ENCODE measurements at places on chromosomes 3 and 15.

GRCh38 chr3:57080171-57080570 is 19.7 kb downstream of the SPATA12 start:
- DNase-seq: no peak

GRCh38 chr3:71067977-71068654 is 515.4 kb downstream of the FOXP1 start:
- DNase-seq: no peak

DNA sequence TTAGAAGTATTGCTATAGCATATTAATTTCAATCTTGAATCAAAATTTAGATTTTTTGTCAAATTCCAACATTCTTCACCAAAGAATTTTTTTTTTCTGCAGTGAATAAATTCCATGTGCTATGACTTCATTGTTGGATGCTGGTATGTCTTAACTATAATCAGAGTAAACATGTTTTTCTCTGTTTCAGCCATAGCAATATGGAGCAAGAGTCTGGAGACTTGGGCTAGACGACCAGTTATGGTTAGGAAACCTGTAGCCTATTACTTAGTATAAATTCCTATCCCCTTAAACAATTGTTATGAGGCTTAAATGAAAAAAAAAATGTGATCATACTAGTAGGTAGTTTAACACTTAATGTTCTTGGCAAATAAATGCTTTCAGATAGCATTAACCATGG is 431.9 kb upstream of the FRG2C start:
- no peak for DNase-seq

DNA sequence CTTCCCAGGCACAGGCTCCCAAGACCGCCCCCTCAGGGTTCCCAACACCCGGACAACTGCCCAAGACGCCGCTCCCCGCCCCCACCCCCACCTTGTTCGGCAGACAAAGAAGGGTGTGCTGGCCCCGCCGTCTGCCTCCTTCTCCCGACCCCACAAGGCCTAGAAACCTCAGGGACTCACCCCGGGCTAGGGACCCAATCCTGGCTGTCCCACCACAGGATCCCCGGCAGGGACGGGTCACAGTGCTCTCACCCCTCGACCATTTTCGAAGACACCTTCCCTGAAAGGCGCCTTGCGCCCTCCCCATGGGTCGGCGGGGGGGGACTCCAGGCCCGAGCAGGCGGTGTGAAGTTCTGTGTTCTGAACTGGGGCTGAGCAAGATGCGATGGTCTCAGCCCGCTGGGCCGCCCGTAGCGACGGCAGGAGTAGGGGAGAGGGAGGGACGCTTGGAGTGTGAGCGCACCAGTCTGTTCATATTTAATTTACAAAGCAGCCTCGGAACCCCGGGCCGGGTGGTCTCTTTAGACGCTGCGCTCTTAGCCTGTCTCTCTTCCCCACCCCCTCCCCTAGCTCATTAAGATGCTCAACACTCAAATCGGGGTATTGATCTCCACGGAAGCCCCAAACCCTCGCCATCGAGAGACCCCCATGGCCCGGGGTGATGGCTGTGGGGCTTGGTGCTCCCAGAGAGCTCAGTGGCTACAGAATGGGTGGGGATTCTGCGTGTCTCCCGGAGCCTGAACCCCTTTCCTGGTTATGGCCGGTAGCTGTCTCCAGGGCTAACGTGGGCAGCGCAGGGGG is 1.4 kb upstream of the ISLR2 start:
- DNase-seq: no peak

GRCh38 chr3:181487236-181487978 is 224.3 kb upstream of the SOX2 start:
- DNase-seq: no peak

GRCh38 chr3:140146668-140147067 is 211.7 kb downstream of the CLSTN2 start:
- DNase-seq: no peak

- DNase-seq: no peak
Observed at GRCh38 chr3:184491867-184492615, 69.5 kb upstream of the EPHB3 start.

GRCh38 chr3:113783463-113783862 is 36.6 kb downstream of the ATP6V1A start:
- no peak for DNase-seq

DNA sequence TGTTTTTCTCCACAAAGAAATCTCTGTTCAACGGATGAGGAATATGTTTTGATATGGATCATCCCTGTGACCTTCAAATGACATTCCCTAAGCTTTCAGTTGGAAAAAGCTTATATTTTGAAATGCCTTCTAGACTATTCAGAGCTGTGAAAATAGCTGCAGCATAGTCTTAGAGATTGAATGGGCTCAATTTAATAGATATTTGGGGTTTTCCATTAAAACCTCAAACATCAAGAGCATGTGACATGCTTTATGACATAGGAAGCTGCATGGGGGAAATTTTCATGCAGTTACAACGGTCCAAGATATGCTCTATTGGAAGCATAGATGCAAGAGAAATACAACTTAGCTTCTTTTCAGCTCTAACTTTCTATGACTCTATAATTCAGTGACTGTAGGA is 102.8 kb downstream of the LSAMP start:
- no peak for DNase-seq

- DNase-seq: no peak
Observed at GRCh38 chr3:127729556-127730056, 56.9 kb downstream of the ABTB1 start.

DNA sequence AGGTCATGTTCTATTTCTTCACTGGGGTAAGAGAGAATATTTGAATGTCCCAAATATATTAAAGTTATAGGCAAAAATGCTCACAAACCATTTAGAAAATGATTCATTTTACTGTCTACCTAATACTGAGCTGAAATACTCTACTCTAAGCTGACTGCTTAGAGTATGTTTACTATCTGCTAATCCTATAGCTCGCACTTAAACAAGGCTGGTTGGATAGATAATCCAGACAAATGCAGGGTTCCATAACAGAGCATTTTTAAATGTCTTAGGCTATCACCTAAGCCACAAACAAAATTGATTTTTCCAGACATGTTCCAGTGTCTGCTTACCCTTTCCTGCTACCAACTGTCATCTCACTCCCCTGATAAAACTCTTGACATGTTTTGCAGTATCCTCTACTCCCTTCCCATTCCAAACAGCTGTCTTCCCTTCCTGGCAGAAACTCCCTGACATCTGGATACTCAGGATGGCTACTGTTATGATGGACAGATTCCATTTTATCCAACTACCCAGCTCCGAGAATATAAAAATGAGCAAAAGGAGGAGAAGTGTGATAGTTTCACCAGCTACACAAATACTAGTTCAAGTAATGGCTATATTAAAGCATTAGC is 1034.7 kb downstream of the FHIT start:
- no peak for DNase-seq

DNA sequence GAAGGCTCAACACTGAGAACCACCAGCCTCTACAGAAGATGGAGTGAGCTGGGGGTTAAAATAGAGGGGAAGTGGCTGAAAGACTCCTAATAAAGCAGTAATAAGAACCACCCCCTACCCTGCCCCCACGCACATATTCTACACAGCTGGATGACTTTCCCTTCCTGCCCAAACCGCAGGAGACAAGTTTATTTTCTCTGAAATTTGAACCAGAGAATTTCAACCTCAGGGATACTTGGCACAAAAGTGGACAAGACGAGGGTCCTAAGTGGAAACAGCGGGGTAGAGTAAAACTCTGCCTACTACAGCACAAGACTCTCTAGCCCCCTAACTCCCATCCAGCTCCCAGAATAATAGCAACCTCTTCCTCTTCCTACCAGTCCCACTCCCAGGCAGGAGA is 28.4 kb downstream of the USF3 start:
- no peak for DNase-seq

DNA sequence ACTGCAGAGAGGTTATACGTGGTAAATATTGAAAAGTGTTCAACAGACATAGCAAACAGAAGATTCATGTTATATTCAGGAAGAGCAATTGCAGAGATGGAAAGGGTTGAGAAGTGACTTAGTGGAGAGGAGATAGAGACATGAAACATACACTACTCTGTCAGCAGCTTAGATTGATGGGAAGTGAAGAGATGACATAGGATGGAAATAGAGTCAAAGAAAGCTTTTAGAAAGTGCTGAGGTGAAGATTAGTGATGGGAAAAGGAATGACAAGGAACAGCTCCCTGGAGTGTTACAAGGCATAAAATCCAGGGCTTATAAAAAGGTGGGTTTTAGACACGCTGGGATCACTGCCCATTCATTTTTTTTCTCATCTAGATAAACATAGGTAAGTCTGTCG is 17.2 kb upstream of the GOLIM4 start:
- DNase-seq: no peak

DNA sequence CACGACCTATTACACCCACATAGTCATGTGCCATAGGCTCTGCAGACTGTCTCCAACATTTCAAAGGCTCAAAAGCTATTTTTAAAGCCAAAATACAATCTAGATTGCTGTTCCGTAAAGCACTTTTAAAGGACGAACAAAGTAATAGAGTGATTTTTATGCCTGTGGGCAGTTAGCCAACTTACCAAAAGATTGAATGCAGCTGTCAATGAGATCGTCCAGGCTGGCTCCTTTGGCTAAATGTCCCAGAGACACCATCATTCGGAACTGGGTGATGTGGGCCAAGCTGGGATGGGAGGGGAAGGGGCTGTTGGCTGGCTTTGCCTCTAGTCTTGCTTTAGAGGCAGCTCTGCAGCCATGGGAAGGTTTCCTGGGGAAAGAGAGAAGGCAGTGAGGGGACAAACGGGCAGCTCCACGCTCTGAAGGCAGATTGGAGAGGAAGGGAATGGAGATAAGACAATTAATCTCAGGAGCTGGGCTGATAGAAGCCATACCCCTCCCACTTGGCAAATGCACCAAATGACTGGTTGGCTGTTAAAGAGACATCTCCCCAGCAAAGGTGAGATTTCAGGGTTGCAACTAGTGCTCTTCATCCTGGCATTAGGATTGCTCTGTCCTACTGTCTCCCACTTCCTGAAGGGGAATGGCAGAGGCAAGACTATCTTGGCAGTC is 4.8 kb downstream of the RASGRP1 start:
- no peak for DNase-seq

GRCh38 chr15:69988541-69989225 is 109.0 kb downstream of the TLE3 start:
- DNase-seq: no peak

- no peak for DNase-seq
Observed at GRCh38 chr3:13005301-13005700, 67.9 kb downstream of the IQSEC1 start.

GRCh38 chr15:77107068-77107467 is 36.2 kb upstream of the TSPAN3 start:
- no peak for DNase-seq

GRCh38 chr3:94234177-94234788 is 171.4 kb downstream of the NSUN3 start:
- no peak for DNase-seq

DNA sequence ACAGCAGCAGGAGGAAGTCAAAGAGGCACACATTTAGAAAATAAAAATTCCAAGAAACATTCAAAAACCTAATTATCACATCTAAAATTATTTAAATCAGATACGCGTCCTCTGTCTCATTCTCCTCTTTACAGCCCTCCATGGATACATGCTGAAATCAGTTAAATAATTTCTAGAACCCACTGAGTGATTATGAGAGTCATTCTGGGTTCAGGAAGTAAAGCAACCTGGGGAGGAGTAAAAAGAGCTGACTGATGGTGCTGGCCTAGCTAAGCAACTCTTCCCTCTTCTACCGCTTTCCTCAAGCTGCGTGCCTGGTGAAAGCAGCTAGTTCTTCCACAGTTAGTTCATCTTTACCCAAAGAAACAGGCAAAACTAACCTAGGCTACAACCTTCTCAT is 48.7 kb downstream of the RAF1 start:
- no peak for DNase-seq

- DNase-seq: no peak
Observed at GRCh38 chr3:129838086-129838485, 55.4 kb downstream of the TMCC1 start.

GRCh38 chr3:155317211-155317610 is 23.7 kb upstream of the STRIT1 start:
- DNase-seq: no peak

DNA sequence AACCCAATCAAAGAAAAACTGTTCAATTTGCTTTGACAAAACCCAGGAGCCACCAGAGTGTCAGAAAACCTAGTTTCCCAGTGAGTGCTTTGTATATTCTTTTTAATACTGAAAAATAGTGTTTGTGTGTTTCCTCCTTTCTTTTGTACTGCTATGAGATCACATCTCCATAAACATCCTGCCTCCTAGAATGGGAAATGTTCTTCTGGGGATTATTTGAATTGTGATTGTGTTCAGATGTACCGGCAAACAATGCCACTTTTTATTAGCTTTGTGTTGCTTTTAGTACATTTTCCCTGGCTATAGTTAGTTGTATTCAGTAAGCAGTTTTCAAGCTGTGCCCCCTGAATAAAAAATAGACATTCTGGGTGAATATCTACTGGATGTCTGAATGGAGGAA is 148.0 kb upstream of the NR2E3 start:
- DNase-seq: no peak

GRCh38 chr3:172286548-172287148 is 161.6 kb downstream of the GHSR start:
- DNase-seq: no peak

DNA sequence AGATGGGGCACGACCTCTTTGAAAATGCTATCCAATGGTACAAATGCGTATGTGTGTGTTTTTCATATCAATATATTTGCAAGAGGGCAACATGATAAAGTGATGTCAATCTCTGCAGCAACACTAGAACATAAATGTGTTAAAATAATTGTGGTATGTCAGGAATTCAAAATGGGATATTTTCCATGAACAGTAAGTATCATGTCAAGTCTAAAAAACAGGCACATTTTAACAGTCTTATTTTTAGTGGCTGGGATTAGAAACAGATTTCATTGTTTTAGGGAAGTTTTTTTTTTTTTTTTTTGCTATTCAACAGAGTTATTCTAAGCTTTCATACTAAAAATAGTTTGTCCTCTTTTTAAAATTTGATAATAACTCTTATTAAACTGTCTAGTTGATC is 209.8 kb downstream of the GAP43 start:
- no peak for DNase-seq

GRCh38 chr15:77530576-77530975 is 102.1 kb downstream of the LINGO1 start:
- no peak for DNase-seq

- DNase-seq: no peak
Observed at GRCh38 chr3:196169836-196170240, 41.4 kb downstream of the ZDHHC19 start.

GRCh38 chr3:13338996-13339395 is 81.1 kb downstream of the NUP210 start:
- no peak for DNase-seq

DNA sequence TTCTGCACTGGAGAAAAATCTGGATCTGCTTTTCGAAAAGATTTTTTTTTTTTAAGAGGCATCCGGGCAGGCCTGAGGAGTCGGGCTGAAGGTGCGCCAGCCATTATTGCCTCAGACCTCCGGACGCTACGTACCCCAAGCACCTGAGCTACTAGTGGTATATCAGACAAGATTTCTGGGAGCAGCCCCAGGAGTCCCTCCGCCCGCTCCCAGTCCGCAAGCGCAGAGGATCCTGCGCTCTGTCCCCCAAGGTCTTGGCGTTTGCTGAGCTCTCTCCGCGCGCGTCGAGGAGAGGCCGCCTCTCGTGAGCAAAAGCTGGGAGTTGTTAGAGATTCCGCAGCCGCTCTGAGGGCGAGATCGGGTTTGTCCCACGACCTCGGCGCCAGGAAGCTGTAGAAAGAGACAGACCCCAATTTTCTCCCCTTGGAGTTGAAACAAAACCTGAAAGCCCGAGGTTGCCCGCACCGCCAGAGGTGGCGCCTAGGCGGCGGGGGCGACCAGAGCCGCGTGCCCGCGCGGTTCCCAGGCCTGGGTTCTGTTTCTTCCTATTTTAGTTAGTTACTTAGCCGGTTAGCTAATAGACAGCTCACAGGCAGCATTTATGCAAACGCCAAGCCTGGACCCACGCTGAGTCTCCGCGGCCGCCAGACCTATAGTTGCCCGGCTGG is 72.5 kb upstream of the POLG start:
- no peak for DNase-seq

GRCh38 chr3:181752202-181752671 is 40.5 kb downstream of the SOX2 start:
- no peak for DNase-seq

Data from omental fat pad (tissue), 4 donors.